ENCODE measurements at places on chromosomes 1 and 21.
A peak's percentile ranks its signal among the peaks of the same experiment; 100 is the strongest.

DNA sequence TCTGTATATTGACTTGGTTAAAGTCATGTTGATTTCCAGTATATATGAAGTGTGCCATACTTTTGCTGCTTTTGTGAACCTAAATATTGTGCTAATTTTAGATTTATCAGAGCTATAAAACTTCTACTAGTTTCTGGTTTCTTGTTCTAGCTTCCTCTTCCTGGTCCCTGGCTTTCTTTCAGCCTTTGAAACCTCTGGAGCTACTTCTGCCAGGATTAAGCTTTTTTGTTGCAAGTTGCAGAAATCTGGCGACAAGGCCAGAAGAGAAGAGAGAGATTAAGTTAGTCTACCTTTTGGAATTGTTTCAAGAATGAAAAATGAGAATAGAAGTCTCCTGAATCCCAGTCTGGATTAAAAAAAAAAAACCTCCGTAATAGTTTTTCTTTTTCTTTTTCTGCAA lies 13.5 kb downstream of the RNF2 start:
- no peak for DNase-seq

DNA sequence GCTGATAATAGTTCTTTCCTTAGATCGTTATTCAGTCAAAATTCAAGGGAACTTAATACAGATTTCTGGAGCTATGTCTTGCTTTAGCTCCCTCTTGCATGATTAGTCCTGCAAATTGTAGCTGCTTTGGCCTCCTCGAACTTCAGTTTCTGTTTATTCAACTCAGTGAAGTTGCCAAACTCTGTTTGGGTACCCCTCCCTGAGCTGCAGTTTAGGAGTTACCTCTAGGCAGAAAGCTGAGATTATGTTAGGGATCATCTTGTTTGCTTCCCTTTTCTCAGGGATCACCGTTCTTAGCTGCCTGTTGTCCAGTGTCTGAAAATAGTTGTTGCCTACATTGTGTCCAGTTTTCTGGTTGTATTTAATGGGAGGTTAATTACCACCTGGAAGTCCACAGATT lies 43.5 kb downstream of the SNX27 start:
- DNase-seq, result no peak

GRCh38 chr1:229570891-229571516 lies 12.5 kb upstream of the ABCB10 start:
- no peak for DNase-seq

- DNase-seq, result peak; percentile 2
Observed at GRCh38 chr1:42847111-42847595, 740 bp downstream of the ZNF691 start.

- DNase-seq, result no peak
Observed at GRCh38 chr1:198291036-198291435, 134.2 kb downstream of the NEK7 start.

GRCh38 chr1:151002611-151003010 lies 4.1 kb downstream of the MINDY1 start:
- DNase-seq, result no peak

- DNase-seq, result no peak
Observed at GRCh38 chr1:114660238-114660637, 9.6 kb downstream of the DENND2C start.

GRCh38 chr1:198108636-198109370 lies 48.0 kb upstream of the NEK7 start:
- no peak for DNase-seq

DNA sequence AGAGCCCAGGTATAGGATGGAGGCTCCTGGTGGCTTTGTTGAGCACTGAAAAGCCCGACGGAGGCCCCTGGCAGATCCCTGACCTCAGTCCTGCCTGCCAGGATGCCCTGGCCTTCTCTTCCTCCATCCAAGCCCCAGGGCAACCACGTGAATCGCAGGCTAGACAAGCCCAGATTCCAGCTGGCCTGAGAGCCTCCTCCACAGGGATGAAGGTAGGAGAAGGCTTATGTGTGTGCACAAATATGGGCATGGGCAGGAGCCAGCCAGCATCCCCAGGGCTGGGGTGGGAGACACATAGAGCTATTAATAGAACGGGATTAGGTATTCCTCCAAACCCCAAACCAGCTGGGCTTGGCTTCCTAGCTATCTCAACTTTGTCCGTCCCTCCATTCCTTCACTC lies 4.0 kb upstream of the EXTL1 start:
- no peak for DNase-seq

- no peak for DNase-seq
Observed at GRCh38 chr1:231354330-231355020, 16.4 kb downstream of the SPRTN start.

DNA sequence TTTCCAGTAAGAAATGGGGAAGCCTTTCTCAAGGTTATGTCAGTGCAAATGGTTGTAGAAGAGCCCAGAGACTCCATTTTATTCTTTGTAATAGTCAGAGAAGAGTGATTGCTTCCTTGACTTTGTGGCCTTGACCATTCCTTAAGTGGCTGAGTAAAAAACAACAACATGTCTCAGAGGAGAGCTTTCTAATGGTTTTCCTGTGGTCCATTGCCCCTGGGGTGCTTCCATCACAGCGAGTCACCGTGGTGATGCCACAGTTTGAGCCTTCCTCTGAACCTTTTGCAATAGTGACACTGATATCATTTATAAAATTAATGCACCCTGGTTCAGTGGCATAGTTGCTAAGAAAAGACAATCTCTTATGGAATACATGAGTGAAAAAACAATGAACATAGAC lies 38.6 kb downstream of the PAPPA2 start:
- DNase-seq, result no peak

GRCh38 chr1:175870217-175870616 lies 126.8 kb upstream of the TNR start:
- no peak for DNase-seq

GRCh38 chr1:231929311-231929710 lies 302.7 kb downstream of the DISC1 start:
- DNase-seq, result no peak

DNA sequence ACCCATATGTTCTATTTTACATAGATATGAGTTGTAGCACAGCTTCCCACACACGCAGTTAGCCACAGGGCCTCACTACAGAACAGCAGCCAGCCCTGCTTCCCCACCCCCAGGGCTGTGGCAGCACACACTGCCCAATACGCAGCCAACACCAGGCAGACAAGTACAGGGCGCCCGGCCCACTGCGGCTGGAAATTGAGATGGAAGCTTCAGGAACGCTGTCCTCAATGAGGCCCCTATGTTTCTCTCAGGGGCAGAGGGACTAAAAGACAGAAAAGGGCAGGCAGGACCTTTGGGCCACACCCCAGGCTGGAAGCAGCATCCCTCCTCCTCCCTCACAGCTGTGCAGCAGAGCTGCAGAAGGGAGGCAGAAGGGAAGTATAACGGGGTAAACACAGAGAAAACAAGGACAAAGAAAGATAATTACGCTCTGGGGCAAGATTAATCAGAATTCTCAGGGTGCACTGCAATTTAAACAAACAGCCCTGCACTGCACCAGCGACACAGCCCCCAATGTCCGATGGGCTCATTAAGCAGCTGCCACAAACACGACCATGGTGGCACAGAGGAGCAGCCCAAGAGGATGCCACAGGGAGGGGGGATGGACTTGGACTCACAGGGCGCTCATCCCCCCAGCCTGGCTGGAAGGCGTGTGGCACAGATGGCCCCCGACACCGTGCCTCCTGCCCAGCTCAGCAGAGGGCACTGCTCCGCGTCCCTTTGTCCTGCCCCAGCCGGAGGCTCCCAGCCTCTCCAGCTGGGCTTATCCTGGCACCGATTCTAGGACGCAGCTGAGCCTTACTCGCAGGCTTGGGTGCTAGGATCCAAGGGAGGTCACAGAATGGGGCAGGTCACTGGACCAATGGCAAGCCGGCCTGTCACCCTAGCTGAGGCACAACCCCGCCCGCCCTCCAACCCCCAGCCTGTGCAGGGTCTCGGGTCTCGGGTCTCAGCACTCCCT lies 14.2 kb downstream of the WDR4 start:
- DNase-seq, result no peak

- DNase-seq, result no peak
Observed at GRCh38 chr1:48196237-48196636, 26.3 kb upstream of the SLC5A9 start.

GRCh38 chr21:23694390-23694789 lies 1912.9 kb downstream of the MRPL39 start:
- DNase-seq, result no peak

DNA sequence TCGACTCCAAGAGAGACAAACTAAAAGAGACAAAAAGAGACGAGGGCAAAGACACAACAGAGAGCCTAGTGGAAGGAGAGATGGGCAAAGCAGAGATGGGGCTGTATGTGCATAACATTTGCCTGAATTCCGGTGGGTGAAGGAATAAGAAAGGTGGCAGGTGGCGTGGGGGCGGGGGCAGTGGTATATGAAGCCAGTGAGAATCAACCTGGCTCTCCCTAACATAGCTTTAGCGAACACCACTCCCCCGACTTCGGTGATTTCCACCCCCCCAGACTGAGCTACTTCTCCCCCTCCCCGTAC lies 1.1 kb downstream of the INKA2 start:
- DNase-seq, result no peak

DNA sequence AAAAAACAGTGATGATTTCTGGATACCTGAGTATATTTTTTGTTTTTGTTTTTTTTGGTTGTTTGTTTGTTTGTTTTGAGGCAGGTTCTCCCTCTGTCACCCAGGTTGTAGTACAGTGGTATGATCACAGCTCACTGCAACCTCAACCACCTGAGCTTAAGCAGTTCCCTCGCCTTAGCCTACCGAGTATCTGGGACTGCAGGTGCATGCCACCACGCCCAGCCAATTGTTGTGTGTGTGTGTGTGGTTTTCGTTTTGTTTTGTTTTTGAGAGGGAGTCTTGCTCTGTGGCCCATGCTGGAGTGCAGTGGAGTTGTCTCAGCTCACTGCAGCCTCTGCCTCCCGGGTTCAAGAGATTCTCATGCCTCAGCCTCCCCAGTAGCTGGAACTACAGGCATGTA lies 55.3 kb upstream of the RCC1 start:
- no peak for DNase-seq

- no peak for DNase-seq
Observed at GRCh38 chr1:192067360-192067759, 90.9 kb upstream of the RGS18 start.

DNA sequence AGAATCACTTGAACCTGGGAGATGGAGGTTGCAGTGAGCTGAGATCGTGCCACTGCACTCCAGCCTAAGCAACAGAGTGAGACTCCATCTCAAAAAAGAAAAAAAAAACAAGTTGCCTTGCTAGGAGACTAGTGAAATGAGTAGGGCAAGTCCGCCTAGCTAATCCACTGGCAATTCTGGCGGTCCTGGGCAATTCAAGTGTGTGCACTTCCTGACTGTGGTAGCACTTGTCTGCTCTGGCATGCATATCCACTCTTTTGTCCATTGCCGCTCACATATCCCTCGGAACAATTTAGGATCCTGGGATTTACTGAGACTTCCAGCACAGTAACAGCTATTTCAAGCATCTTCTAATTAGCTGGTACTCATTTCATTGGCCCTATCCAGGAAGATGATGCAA lies 426.3 kb upstream of the ADGRL2 start:
- DNase-seq, result no peak

- DNase-seq, result no peak
Observed at GRCh38 chr1:226019572-226019971, 20.4 kb upstream of the SDE2 start.

DNA sequence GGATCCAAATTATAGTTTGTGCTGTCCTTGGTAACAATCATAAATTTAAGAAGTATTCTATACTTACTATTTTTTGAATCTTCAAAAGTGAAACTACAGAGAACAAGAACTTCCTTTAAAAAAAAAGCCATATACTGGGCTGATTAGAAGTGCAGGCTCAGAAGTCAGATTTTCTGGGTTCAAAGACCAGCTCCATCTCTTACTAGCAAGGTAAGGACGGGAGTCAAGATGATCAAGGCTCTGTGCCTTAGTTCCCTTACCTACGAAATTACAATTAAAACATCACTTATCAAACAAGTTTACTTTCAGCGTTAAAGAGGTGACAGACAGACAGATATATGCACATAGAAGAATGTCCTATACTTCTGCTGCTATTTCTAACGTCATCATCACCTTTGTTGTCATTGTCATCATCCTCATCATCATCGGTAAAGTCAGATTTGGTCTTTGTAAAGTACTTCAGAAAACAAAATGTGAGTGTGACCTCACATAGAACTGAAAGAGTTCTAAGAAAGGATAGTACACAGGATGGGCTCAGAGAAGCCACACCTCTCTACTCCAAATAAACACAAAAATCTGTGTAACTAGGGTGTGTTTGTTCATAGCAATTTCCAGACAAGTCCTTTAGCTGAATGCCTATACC lies 178.7 kb downstream of the VAV3 start:
- no peak for DNase-seq

DNA sequence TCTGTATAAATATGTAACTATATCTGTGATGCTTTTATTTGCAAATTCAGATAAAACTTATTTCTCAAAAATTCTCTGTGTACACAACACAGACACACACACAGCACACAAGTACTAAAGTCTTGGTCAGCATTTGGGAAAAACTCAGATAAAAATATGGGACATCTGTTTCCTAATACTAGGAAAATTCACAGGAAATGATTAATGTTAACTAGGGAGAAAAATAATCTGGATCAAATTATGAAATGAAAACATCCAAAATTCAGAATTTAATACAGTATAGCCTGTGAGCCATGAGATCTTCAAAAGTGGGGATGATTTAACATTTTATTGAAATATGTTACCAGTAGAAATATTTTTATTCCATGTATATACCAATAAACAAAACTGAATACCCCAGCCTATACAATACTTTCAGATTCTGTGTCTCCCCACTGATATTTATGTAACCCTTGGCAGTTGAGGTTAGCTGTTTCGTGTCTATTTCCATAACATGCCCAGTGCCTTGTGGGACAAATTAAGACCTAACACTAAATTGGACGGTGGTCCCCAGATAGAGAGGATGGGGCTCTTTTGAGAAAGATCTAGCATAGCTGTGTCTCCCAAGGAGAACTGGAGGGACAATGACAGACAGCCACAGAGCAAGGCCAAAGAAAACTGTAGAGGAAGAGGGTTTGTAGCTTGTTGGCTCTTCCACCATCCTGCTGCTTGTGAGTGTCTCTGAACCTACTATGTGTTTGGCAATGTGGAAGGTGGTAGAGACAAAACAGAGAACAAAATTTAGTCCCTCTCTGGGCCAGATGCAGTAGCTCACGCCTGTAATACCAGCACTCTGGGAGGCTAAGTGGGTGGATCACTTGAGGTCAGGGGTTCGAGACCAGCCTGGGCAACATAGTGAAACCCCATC lies 47.2 kb downstream of the GNG12 start:
- DNase-seq, result no peak

DNA sequence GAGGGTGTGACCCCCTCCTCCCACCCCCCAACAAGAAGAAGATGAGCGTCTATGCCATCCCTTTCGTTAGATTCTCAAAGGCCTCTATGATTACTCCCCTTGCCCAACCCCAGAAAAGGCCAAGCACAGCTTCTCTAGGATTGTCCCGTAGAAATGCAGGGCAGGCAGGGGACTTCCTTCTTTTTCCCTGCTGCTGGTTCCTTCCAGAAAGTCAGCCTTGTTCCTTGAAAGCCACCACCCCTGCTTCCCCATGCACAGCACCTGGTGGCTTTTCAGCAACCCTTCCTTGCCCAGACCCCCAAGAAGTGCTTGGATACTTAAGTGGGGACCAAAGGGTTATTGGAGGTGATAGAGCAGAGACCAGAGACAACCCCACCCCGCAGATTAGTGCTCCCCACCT lies 75.1 kb downstream of the ARHGEF10L start:
- no peak for DNase-seq

- peak; percentile 80 for DNase-seq
Observed at GRCh38 chr1:32240140-32240951, 6.7 kb upstream of the FAM167B start.

Measured in CD4-positive, alpha-beta T cell treated with Interleukin-6 for 4 hours (primary cell).